ENCODE measurements at places on chromosomes 11 and 22.
A peak's percentile ranks its signal among the peaks of the same experiment; 100 is the strongest.

DNA sequence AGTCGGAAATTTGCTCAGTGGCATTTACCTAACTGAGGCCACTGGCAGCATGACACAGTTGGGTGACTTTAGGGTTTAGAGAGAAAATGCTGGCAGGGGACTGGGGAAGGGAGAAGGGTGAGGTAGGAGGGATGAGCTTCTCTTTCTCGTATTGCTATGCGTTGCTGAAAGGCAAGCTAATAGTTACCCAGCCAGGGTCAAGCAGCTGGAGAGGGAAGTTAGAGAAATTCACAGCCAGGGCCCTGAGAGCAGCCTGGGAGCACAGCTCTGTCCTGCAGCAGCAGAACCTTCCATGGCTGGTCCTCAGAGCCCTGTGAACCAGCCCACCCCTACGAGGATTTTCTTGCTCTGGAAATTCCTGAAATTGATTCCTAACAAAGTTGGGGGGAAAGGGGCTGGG, 679.6 kb downstream of the NTM start:
- DNase-seq = no peak

DNA sequence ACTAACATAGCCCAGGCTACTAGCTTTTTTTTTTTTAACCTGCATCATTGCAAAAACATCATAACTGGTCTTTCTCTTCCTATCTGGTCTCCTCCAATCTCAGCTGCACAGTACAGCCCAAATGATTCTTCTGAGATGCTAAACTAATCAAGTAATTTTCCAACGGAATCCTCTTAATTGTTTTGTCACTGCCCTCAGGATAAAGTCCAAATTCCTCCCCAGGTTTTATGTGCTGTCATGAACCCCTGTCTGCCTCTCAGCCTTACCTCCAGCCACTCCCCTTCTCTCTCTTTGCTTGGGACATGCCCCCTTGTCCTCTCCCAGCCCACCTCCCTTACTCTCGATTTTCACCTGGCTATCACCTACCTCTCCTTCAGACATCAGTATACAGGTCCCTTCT, 12.5 kb downstream of the APBB1 start:
- no peak for DNase-seq

DNA sequence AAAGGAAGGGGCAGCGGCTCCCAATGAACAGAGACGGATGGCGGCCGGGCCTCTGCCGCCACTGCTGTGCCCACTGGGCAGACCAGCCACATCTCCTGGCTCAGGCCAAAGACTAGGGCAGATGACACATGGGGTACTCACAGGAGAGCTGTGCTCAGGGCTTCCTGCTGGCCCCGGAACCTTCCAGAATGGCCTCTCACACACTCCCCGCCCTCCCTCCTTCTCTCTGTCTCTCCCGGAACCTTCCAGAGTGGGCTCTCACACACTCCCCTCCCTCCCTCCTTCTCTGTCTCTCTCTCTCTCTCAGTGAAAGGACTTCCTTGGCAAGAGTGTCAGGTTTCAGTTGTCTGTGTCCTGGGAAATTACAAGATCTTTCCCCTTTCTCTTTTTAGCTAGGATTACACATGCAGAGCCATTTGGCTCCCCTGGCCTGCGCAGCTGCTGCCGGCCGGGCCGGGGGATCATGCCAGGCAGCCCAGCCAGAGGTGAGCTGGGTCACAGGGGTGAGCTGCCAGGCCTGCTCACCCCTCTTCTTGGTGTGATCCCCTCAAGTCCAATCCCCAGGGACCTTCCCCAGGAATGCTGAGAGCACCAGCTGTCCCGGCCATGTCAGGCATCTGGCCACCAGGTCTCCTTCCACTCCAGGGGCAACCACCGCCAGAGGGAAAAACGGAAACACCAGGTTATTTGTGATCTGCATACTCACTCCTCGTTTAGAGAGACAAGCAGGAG, 45.3 kb upstream of the ADA2 start:
- peak; percentile 52 for DNase-seq

DNA sequence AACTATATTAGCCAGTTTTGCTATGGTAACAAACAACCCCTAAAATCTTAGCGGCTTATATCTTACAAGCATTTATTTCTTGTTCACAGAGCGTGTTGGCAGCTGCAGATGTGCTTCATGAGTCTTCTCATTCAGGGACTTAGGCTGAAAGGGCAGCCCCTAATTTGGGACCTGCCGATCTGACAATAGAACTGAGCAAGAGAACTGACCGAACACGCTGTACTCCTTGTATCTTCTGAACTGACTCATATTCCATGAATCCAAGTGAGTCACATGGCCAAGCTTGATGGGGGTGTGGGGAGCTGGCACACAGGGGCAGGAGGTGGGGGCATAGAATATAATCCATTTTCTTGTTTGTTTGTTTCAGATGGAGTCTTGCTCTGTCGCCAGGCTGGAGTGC, 481.7 kb upstream of the CADM1 start:
- no peak for DNase-seq

GRCh38 chr22:19797086-19798002, 36.8 kb downstream of the TBX1 start:
- peak; percentile 50 for DNase-seq

DNA sequence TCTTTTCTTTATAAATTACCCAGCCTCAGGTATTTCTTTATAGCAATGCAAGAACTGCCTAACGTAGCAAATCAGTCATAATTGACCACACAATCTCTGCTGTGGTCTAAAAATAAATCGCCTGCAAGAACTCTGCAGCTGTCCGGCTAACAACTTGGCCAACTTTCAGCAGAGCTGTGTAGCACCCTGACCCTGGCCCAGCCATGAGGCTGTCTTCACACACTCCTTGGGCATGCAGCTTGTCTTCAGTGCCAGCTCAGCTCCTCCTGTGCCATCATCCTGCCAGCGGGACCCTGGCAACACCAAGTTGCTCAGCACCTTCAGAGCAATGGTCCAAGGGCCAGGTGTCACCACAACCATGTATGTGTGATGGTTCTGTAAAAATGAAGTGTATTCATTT, 355.6 kb downstream of the OPCML start:
- no peak for DNase-seq

DNA sequence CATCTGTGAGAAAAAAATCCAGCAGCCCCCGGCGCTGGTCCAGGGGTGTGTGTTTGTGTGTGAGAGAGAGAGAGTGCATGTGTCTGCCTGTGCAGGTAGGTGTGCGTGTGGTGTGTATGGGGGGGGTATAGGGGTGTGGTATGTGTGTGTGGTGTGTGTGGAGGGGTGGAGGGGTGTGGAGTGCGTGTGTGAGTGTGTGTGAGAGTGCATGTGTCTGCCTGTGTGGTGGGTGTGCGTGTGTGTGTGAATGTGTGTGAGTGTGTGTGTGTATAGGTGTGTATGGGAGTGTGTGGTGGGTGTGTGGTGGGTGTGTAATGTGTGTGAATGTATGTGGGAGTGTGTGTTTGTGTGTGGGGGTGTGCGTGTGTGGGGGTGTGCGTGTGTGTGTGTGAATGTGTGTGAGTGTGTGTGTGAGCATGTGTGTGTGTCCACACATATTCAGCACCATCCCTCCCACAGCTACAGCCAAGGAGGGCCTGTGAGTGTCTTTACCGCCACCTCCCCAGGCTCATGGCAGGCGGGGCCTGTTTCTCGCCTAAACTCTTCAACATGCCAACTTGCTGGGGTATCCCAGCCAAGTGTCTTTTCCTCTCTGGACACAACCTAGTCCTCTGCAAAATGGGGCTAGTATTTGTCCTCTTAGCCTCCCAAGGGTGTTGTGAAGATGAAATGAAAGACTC, 11.9 kb downstream of the LMO1 start:
- DNase-seq = no peak

GRCh38 chr11:26478710-26479109, 93.4 kb downstream of the MUC15 start:
- DNase-seq = no peak

DNA sequence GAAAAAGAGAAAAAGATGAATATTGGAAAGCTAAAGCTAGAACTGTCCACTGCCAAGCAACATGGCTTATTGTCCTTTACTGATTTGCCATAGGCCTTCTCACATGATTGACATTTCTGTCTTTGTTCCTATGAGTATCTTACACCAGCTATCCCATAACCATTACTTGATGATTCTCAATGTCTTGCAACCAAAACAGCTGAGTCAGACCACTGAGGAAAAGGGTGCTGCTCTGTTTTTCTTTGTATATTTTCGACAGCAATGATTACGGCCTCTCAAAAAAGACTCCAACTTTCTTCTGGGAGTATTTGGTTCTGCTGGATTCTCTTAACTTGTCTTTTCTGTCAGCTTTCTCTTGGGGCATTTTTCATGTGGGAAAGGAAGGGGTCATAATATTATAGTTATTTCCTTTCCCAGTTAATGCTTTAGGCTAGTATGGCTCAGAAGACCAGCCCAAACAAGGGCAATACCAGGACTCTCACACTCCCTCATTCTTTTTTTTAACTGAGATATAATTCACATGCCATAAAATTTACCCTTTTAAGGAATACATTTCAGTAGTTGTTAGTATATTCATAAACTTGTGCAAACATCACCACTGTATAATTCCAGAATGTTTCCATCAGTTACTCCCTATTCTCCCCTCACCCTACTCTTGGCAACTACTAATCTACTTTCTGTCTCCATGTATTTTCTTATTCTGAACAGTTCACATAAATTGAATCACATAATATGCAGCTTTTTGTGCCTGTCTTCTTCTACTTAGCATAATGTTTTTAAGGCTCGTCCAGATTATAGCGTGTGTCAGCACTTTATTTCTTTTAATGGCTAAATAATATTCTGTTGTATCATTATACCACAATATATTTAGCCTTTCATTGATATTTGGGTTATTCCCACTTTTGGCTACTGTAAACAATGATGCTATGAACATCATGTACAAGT, 31.1 kb upstream of the FAR1 start:
- DNase-seq = no peak

GRCh38 chr11:70129051-70129592, 51.0 kb downstream of the ANO1 start:
- no peak for DNase-seq
